Keratinocyte (primary cell): ENCODE measurements at places on chromosomes 3 and 15.
A peak's percentile ranks its signal among the peaks of the same experiment; 100 is the strongest.

GRCh38 chr3:78940128-78940527, 827.7 kb downstream of the ROBO1 start:
- DNase-seq = no peak

GRCh38 chr3:94532951-94533350, 470.1 kb downstream of the NSUN3 start:
- DNase-seq = no peak

DNA sequence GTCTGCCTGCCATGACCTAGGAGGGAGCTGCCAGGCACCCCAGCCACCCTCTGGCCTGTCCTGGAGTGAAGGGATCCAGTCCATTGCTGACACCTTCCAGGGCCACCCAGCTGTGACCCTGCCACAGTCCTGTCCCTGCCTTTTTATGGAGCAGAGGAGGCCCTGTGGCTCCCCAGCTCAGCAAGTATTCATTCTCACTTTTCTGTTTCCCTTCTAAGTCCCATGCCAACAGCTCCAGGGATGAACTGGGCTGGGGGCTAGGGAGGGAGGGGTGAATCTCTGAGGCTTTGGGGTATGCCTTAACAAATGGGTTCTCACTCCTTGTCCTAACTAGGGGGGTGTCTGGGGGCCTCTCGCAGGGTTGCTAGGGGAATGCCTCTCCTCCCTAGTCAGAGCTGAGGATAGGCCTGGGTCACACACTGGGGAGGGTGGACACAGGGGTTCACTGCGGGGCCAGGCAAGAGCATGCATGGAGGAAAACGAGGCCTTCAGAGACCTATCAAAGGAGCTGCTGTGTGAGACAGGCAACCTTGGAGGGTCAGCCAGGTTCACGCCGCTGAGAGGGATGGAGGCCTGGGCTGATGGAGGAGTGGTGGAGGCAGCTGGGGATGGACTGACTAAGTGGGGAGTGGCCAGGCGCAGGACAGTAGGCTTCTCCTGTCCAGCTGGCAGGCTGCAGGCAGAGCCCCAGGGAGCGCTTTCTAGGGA, 31.8 kb downstream of the EPHB3 start:
- no peak for DNase-seq

DNA sequence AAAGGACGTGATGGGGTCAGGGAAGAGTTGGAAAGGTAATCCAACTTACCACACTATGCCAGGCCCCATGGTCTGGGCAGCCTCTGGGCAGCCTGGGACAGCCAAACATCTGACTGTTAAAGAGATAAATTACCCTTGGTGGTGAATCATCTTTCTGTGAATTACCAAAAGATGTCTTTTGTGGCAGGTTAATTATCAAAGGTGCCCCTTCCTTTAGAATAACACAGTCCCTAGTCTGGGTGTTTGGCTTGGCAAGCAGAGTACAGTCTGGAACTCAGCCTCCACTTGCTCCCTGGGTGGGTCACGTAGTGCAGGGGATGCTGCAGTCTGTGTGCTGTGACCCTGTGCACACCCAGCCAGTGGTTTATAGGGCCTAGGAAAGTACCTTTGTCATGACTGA, 113.1 kb downstream of the ZNF621 start:
- no peak for DNase-seq

- peak; percentile 59 for DNase-seq
These were observed 65.8 kb downstream of the MB21D2 start for GRCh38 chr3:192851821-192852372.

GRCh38 chr15:37133602-37134001, 33.3 kb upstream of the MEIS2 start:
- DNase-seq = no peak

DNA sequence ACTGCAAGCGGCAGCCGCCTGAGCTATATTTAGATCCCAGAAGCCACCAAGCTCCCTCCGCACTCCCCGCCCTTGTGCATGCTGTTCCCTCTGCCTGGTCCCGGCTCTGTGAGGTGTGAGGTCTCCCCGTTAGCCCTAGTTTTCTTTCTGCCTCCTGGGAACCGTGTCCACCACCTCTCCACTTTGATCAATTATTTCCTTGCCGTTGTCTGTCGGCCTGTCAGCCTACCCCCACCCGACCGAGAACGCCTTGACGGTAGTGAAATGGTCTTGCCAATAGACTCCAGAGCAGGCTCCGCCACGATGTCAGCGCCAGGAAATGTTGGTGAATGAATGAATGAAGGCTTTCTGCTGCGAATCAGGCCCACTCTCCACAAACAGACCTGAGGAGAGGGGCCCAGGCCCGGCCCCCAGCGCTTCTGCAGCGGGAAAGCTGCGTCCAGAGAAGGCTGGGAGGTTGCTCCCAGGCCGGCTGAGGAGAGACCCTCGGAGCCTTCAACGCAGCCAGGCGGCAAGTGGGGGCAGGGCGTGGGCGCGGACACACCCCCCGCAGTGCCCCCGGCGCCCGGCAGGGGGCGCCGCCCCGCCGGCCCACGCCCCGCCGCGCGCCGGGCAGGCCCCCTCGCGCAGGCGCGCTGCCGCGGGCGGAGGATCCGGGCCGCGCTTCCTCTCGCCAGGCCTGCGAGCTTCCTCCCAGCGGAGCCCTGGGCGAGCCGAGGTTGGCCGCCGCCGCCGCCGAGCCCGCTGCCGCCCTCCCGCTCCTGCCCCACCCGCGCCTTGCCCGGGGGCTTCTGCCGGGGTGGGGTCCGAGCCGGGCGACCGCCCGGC, at the start of gene CSK:
Gene CSK (plus strand): TSS at position 650 of the 828 bp plus-strand sequence. CDS start 16,218 bp downstream, outside the sequence.
- DNase-seq = no peak

- no peak for DNase-seq
These were observed 25.3 kb downstream of the HDAC11 start for GRCh38 chr3:13505147-13506130.

DNA sequence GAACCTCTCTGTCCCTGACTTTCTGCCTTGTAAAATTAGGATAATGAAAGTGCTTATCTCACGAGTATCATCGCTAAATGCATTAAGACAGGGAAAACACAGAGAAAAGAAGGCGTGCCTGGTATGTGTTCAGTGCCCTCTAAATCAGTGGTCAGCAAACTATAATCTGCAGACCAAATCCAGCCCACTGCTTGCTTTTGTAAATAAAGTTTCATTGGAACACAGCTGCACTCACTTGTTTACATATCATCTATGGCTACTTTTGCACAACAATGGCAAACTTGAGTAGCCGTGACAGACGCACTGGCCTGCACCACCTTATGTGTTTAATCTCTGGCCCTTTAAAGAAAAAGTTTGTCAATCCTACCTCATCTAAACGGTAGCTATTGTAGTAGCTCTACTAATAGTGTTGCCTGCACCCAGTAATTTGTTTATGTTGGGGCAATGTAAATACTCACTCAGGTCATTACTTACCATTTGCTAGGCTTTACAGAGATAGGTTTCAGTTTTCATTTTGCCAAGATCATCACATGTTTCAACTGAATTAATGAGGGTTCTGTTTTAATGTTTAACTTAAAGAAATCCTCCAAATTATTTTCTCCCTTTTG, 229.4 kb downstream of the FEZF2 start:
- no peak for DNase-seq

GRCh38 chr3:22366781-22367180, 615.8 kb upstream of the ZNF385D start:
- no peak for DNase-seq

DNA sequence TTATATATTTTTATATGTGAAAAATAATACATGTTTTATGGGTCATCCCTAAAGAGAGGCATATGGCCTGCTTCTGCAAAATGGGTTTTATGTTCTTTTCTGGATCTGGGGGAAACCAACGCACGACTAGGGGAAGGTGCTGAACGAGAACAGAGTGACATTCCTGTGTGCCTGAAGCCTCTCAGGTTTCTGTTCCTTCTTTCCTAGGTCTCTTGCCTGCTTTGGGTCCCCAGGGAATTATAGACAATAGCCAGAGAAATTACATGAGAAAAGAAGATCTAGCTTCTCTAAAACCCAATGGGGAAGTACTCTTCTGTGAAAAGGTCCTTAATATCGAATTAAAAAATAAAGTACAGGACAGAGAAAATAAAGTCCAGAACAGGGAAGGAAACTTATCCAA, 66.5 kb downstream of the IGSF11 start:
- DNase-seq = no peak

DNA sequence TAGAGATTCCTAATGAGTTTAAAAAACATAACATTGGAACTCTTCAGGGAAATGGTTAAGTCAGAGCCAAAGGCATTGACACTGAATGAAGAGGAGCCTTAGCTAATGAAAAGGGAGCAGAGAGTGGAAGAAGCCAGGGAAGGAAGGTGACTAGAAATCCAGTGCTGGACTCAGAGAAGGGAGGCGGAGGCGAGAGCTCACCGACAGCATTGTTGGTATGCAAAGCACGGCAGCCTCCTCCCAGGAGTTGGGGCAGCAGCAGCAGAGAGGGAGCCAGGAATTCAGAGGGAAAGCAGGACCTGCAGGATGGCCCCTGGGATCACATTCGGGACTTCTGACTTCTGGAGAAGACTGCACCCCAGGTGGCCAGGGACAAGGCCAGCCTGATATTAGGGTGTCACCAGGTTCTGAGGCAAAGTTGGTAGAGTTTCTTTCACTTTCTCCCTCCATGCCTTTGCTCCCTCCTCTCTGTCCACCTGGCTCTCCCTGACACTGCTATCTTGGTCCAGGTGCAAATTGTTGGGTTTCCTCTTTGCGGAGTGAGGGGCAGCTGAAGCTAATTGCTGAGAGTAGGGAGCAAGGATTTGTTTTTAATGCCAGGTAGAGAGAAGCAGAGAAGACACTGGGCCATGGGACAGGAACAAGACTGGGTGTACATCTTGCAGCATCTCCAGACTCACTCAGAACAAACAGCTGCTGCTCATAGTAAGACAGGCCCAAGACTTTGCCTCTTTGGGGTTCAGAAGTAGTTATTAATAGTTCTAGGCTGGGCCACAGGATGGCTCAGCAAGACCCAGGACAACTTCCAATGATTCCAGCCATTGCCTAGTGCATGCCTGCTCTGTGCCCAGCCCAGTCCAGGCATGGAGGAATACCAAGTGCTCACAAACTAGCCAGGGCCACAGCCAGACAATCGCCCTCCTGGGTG, 157.9 kb downstream of the TLE3 start:
- no peak for DNase-seq

DNA sequence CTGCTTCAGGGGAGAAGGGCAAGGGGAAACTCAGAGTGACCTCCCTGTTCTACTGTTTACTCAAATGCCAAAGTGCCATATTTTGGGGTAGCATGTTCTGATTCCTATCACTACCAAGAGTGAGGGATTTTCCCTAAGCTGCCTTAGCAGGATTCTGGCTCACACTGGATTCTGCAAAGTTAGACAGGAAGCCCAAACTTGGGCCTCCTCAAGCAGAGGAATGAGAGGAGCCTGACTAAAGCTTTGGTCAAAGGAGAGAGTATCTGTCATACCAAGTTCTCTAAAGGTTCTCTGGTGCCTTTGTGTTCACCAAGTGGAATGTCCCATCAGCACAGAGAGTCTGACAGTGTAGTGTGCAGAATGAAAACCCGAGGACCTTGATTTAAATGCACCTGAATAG, 8.8 kb upstream of the RARB start:
- no peak for DNase-seq

DNA sequence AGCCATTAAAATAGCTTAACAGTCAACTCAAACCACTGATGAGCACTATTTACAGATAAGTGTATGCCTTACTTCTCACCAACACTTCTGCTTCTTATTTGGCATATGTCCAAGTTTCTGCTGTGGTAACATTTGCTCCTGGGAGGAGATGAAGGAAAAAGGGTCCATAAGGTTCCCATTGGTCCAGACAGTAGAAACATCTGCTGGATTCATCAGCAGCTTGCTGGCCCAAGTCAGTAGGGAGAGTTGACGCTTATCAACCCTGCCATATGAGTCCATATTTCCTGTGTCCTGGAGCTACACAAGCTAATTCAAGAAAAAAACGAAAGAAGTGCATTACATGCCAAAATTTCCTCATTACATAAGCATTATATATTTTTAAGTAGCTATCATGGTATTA, 824.5 kb downstream of the CADM2 start:
- DNase-seq = no peak

GRCh38 chr15:93658026-93658816, 569.2 kb upstream of the RGMA start:
- DNase-seq = no peak

GRCh38 chr3:177066068-177066467, 131.2 kb downstream of the TBL1XR1 start:
- no peak for DNase-seq

DNA sequence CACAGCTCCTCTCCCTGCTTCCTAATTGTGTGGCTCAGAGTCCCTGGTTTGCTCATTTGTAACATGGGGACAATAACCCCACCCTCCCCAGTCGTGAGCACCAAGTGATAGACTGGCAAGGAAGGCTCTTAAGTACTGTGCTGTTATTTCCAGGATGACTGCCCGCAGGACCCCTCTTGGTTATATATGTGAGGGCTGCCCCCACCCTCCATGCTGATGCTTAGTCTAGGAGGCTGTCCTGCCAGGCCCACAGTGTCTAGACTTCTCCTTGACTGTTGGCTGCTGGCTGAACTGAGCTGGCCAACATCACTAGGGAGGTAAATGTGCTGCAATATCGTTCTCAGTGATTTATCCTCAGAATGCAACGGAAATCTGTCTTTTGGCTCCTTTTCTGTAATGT, 45.1 kb downstream of the RAB11A start:
- DNase-seq = no peak

GRCh38 chr3:53158765-53159155, 2.2 kb upstream of the PRKCD start:
- DNase-seq = no peak

DNA sequence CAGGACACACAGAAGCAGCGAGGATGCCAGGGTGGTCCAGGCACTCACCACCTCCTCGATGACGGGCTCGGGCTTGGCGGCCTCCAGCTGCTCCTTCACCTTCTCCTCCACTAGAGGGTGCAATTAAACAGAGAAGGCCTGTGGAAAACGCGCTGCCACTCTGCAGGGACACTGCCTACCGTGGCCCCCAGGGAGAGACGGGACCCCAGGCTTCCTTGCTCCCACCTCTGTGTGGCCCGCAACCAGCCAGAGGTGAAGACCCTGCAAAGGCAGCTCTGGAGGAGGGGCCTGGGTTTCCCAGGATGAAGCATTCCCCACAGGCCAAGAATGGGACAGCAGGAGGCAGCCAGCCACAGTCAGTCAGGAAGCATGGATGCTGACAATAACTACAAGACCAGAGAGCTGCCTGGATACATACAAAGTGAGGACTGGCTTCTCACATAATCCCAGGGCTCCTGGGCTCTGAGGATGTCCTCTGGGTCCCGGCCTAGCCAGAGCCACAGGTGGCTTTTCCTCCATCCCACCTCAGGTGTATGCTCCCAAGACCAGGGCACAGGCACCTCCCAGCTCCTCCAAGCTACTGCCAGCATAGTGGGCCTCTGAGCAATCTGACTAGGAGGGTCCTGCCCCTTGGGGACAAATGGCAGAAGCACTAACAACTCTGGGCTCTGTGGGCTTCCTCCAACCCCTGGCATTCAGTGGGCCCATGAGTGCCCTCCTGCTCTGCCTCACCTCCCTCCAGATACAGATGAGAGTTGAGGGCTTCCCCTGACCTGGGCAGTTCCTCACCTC, 46.2 kb downstream of the PTH1R start:
- DNase-seq = no peak

GRCh38 chr15:37698679-37699078, 235.8 kb upstream of the TMCO5A start:
- no peak for DNase-seq

GRCh38 chr3:126961191-126961790, 21.6 kb upstream of the PLXNA1 start:
- DNase-seq = no peak
